ENCODE measurements at places on chromosomes 6 and 20.

- DNase-seq, result peak; percentile 84
Observed at GRCh38 chr20:40506537-40506939, 182.5 kb downstream of the MAFB start.

GRCh38 chr6:154931711-154932424, 63.2 kb upstream of the TIAM2 start:
- no peak for DNase-seq

- DNase-seq, result no peak
Observed at GRCh38 chr6:17415321-17415720, 21.9 kb downstream of the CAP2 start.

DNA sequence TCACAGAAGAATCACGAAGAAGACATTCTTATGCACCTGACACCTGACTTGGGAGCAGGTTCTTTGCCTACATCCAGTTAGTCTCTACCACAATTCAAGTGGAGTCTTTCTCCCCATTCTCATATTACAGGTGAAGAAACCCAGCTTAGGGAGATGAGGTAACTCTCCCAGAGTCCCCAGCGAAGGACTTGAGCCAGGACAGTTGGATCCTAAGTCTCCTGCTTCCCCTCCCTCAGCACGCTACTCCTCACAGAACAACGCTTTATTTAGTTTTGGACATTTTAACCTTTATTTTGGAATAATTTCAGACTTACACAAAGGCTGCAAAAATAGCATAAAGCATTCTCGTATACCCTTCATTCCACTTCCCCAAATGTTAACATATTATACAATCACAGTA, 824 bp upstream of the CSTL1 start:
- no peak for DNase-seq

GRCh38 chr20:1735417-1736089, 78.0 kb upstream of the SIRPG start:
- no peak for DNase-seq

DNA sequence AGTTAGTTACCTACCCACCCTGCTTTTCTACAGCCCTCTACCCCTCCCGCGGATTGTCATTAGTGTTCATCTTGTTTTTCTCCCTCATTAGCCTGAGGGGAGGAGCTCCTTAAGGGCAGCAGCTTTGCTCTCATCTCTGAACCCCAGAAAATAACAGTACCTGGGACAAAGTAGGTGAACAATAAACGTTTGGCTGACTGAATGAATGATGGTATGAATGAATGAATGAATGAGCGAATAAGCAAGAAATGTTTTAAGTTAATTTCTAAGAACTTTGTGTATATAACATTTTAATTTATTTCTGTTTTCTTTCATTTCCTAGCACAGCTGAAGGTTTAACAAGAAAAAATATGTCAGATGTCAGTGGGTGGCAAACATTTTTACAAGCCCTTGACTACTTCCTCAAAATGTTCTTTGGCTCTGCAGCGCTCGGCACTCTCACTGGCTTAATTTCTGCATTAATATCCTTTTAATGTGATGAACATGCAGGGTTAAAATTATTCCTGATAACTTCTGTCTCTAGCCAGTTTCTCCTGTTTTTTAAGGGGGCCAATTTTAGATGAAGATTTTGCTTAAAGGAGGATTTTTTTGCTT, 50.1 kb downstream of the SLC9A8 start:
- DNase-seq, result no peak

DNA sequence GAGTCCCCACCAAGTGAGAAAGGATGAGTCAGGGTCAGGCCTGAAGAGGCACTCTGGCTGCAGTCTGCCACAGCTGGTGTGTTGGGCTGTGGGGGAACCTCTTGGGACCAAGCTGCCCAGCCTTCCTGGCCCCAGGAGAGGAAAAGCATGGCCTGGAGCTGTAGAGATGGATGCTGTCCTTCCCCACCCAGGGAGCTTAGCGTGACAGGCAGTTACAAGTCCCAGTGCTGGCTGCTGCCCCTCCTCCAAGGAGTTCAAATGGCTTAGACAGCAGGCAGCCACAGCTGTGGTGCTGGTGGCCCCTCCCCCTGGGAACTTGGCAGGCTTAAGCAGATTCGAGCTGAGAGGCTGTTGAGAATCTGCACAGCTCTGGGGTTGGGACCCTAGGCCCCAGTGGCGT, 253.2 kb downstream of the PLCB1 start:
- DNase-seq, result peak; percentile 46

- no peak for DNase-seq
Observed at GRCh38 chr20:33785503-33785902, 25.6 kb upstream of the CHMP4B start.

- DNase-seq, result no peak
Observed at GRCh38 chr20:51298141-51298749, 244.3 kb downstream of the NFATC2 start.

- no peak for DNase-seq
Observed at GRCh38 chr6:134295953-134296553, 21.9 kb downstream of the SGK1 start.

DNA sequence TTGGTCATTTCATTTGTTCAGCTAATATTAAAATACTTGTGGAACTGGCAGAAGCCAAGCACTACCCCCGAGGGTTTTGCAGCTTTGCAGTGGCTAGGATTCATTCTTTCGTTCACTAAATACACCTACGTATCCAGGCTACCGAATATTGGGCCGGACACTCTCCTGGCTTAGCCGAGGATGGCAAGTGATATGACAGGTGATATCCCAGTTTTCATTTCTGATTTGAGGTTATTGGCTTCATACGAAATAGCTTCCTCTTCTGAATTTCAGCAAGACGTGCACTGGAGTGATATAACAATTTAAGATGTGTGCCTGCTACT, 536 bp upstream of the MTFR2 start:
- DNase-seq, result no peak

DNA sequence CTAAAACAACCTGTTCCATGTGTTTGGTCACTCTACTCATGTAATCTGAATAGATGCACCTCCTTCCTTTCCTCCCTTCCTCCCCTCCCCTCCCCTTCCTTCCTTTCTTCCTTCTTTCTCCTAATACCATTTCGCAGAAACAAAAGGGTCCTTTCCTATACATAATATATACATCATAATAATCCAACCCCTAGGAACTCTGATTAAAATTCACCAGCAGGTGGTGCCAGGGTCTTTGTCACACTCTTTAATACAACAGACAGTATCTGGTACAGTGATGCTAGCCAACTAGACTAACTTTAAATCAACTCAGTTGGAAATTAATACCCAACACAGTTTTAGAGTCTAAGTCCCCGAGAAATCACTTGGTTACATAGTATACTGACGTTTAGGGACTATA, 181.2 kb upstream of the SHLD1 start:
- no peak for DNase-seq

- DNase-seq, result no peak
Observed at GRCh38 chr6:138234363-138234762, 16.1 kb upstream of the PBOV1 start.

DNA sequence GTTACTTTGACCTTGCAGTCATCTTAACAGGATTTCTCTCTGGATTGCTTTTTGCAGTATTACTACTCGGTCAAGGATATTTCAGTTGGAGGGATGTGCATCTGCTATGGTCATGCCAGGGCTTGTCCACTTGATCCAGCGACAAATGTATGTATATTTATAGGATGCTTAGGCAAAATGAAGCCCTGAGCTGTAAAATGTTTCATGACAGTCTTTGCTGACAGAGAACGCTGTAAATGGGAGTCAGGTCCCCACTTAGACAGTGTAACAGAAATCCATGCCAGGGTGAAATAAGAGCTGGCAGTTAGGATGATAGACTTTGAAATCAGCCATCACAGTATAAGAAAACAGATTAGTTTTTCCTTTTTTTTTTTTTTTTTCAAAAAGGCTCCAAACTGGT, 264.0 kb downstream of the LAMA2 start:
- no peak for DNase-seq

DNA sequence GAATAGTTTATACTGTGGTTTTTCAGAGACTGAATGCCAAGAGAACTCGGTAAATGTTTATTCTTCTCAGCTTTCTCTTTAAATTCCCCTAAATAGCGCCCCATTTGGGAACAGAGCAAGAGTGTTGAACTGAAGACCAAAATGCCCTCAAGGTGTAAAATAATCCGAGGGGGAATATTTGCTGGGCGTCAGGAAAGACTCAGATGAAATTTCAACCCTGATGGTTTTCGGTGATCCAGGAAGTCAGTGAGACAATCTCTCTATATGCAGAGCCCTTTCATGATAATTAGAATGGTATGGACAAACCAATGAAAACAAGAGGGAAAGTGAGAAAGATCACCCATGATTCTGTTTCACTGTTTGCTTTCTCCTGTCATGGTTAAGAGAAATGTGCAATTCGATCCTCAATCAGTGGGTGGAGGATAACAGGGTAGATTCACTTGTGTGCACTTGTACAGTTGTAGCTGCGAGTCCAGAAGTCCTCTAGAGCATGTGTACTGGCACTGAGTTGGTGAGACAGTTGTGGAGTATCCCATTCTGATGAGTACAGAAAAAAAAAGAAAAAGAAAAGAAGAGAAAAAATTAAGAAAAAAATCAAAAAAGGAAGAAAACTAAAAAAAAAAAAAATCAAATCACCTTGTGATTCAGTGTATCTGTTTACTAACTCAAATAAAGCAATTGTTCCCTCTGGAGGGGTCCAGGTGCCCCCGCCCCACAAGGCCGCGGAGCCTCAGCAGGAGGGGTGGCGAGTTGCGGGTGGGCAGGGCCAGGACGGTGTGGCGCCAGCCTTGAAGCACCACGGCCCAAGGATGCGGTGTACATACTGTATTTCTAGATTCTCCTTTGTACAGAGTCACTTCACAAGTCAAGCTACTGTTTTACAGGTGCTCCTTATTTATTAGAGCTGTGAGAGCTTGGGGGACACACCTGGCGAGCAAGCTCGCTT, 164.9 kb downstream of the SCML4 start:
- DNase-seq, result no peak

- no peak for DNase-seq
Observed at GRCh38 chr20:54438166-54438565, 37.2 kb upstream of the DOK5 start.

DNA sequence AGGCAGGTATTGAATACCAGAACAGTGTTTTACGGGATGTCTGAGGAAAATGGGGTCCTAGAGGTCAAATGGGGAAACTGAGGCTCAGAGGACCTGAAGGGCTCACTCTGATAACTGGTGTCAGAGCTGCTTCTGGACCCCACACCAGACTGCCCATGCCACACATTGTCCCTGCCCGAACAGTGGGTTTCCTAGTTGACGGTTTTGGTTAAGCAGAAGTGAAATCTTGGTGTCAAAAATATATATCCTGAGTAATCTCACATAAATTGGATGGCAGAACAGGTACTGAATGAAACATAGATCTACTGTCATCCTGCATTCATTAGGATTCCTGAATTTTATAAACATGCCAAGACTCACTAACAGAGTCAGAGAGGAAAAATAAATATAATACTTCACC, 16.3 kb downstream of the NOX3 start:
- no peak for DNase-seq

DNA sequence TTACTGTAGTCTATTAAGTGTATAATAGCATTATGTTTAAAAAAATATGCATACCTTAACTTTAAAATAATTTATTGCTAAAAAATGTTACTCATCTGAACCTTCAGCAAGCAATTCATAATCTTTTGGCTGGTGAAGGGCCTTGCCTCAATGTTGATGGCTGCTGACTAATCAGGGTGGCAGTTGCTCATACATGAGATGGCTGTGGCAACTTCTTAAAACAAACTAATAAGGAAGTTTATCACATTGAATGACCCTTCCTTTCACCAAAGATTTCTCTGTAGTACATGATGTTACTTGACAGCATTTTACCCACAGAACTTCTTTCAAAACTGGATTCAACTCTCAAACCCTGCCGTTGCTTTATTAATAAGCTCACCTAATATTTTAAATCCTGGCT, 84.0 kb downstream of the TASP1 start:
- no peak for DNase-seq

DNA sequence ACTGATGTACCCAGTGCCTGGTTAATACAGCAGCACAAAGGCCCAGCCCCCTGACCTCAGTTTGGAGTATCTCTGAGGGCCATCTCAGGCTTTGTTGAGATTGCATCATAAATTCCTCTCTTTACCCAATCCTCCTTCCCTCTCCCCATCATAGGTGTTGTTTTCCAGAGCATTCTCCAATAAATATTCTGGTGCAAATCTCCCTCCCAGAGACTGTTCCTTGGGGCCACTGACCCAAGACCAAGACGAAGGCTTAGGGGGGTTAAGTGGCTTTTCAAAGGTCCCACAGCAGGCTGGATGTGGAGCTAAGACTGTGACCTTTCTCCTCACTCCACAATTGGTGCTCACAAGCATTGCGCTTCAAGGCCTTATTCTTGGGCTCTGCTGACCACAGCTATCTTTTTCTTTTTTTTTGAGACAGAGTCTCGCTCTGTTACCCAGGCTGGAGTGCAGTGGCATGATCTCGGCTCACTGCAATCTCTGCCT, 72.4 kb upstream of the ZMYND8 start:
- DNase-seq, result no peak

GRCh38 chr6:28980137-28980851, 24.8 kb downstream of the ZNF311 start:
- DNase-seq, result peak; percentile 28

- no peak for DNase-seq
Observed at GRCh38 chr20:11861479-11861878, 56.2 kb upstream of the BTBD3 start.

GRCh38 chr6:101395345-101395744, 1.8 kb downstream of the GRIK2 start:
- DNase-seq, result no peak

DNA sequence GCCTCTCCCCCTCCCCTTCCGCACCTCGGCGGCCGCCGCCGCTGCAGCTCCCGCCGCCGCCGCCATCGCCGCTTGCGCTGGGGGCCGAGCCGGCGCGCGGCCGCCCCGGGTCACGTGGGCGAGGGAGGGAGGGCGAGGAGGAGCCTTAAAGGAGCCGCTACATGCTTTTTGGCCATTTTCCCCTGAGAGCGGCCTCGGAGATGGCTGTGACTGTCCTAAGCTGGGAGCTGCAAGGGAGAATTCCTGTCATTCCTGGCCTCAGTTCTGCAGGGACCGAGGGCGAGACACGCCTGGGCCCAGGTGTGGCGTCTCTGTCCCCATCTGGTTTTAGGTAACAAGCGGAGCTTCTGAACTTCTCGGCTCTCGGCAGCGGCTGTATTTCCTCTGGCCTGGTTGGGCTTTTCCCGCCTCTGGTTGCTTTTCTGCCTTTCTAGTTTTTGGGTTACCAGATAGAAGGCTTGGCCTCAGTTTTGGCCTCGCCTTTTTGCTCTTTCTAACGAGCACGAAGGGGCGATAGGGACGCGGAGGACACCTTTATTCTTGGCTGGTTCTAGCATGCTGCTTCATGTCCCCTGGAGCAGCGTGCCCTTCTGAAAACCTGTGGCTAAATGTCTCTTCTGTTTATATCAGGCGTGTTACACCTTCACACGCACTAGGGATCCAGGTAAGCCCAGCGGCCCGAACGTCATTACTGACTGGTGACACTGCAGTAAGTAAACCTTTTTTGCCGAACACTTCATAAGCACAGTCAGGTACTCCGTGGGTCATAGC, at the start of gene EHMT2:
Gene EHMT2, minus strand, starts transcription at position 87 of the 771 bp plus-strand sequence. Its CDS starts 21 bp downstream, at position 66.
- DNase-seq, result peak; percentile 89

DNA sequence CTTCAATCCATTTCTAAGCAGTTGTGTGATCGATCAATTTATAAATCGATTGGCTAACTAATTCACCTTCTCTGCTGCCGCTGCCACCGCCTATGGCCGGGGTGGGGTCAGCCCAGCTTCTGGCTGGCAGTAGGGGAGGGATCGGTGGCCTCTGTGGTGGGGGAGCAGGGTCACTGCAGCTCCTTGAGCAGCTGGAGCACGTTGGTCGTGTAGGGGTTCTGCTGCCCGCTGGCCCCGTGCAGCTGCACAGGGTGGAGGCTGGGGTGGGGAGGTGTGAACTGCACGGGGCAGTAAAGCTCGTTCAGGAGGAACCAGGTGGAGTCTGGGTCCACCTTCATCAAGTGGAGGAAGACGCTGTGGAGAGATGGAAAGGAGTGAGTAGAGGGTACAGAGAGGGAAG, 50.0 kb downstream of the TTI1 start:
- no peak for DNase-seq

GRCh38 chr6:37787216-37787615, 32.3 kb upstream of the ZFAND3 start:
- DNase-seq, result no peak

Measured in left ventricle myocardium superior (tissue), 1 donor.